ENCODE measurements at places on chromosomes 6 and 20. TPM values are rescaled to one million over a fixed set of nuclear protein-coding genes. Genes with fewer than 3 reads are reported as not detected.

Gene OR2H1
- not detected for total RNA-seq

Gene SIRPG
- total RNA-seq = not detected

Gene SPATS1
- total RNA-seq = not detected

Gene MATN4
- 0.15 TPM for total RNA-seq

Gene KCNK5
- 1.3 TPM for total RNA-seq

Gene SLC17A2
- not detected for total RNA-seq

Gene HS3ST5
- total RNA-seq = not detected

Gene ARMH2
- not detected for total RNA-seq

Gene MLIP
- not detected for total RNA-seq

Gene C6orf132
- 3.5 TPM for total RNA-seq

Gene ACSS1
- total RNA-seq = 14.2 TPM

Gene ERGIC3
- total RNA-seq = 240 TPM

Gene SEC63
- total RNA-seq = 21.8 TPM

Gene TBXT
- total RNA-seq = not detected

Gene PDE7B
- total RNA-seq = 0.83 TPM

Gene ADGRF5
- total RNA-seq = not detected
